Dermis microvascular lymphatic vessel endothelial cell (primary cell): ENCODE measurements at places on chromosomes 4 and X.

GRCh38 chr4:110042545-110043517 lies 130.1 kb downstream of the EGF start:
- DNase-seq, result no peak

GRCh38 chrX:117094149-117094548 lies 631.4 kb upstream of the CT83 start:
- no peak for DNase-seq

DNA sequence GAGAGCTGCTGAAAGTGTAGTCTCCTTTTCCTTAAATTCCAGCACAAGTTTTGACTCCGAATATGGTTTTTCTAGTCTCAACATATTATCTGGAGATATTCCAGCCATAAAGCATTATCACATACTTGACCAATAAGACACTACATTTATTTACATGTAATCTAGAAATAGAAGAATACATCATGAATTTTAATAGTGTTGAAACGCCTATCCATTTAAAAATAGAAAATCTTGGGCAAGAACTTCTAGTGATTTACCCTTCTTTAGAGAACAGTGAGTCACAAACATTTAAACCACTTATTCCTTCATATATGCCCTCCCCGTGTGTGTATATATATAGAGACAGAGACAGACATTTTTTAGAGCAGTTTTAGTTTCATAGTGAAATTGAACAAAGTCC lies 161.5 kb downstream of the SOWAHB start:
- no peak for DNase-seq

GRCh38 chr4:30269850-30270249 lies 450.3 kb upstream of the PCDH7 start:
- DNase-seq, result no peak

DNA sequence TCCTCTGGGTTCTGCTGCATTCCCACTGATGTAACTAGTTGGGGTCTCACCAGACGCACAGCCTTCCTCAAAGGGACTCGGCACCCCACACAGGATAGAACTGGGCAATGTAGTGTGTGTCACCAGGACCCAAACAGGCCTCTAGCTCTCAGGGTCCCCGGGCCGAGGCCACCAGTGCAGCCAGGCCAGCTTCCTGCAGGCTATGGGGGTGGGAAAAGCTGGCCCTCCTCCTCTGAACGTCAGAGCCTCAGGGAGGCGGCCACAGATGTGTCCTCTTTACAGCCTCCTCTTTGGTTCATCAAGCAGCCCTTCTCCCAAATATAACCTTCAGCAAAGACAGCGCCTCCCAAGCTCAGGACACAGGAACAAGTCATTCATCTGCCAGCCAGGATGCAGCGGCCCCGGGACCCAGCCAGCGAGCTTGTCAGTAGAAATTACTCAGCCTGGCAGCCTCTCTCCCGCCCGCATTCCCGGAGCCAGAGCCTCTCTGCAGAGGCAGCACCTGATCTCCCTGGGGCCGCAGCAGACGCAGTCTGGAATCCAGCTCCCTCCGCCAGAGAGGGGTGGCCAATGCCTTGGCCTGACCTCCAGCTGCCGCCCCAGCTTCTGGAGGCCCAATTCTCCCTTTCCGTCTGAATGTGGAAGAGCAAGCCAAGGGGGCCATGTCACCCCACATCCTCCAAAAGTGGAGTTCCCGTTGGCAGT lies 288.5 kb downstream of the FBXW7 start:
- DNase-seq, result peak; percentile 51

DNA sequence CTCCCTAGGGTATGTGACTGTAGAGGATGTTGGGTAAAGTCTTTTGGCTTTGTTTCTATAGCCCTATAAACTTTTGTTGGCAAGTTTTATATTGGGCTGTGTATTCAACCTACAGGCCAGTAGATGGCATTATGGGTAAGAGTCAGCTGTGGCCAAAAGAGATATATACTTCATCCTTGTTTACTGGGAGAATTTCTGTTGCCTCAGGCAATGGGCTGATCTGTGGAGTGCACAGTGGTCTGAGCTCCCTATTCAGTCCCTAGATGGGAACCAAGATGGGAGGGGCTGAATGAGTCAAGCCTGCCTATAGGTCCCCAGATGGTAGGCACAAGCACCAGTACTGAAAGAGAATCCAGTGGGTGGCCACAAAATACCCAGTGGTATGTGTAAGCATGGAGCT lies 580.6 kb downstream of the EPHA5 start:
- DNase-seq, result no peak

- DNase-seq, result no peak
Measured at GRCh38 chrX:33974676-33975075, 157.4 kb downstream of the FAM47A start.

DNA sequence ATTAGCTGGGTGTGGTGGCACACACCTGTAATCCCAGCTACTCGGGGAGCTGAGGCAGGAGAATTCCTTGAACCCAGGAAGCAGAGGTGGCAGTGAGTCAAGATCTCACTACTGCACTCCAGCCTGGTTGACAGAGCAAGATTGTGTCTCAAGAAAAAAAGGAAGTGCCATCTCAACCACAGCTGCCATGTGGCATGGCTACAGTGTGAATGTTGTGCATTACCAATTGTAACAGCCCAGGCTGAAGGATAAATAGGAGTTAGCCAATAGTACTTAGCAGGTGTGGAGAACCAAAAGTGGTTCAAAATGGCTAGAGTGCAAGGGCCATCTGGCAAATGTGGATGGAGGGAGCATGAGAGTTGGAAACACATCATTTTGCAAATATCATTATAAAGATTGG lies 28.9 kb downstream of the SLC25A5 start:
- DNase-seq, result no peak

DNA sequence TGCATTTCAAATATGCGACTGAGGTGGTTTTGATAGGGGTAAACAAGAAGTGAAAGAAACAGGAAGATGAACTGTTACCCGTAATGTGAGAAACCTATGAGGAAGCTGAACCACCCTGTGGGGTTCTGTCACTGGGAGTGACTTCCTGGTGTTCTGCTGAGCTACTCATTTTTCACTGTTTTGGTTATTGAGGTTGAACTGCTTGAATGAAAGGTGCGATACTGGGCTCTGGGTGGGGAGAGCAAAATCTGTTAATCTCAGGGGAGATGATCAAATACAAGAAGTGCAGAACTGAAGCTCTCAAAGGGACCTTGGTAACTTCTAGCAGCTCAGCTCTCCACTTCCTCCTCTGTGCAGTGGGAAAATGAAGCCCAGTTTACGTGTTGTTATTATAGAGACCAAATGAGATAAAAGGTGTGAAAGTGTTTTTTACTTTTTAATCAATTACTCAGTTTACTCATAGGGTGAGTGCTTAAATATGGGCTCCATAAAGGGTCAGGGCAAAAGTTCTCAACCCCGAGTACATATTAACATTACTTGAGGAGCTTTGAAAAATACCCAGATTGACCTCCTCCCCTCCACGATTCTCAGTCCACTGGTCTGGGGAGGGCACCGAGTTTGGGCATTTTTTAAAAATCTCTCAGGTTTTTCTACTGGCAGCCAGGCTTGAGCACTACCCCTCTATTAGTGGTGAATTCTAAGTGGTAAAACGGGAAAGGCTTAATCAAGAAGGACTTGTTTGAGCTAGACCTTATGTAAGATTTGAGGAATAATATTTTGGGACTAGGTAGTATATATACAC lies 66.7 kb downstream of the COQ2 start:
- no peak for DNase-seq

GRCh38 chr4:53579826-53580225 lies 11.5 kb downstream of the LNX1 start:
- no peak for DNase-seq

DNA sequence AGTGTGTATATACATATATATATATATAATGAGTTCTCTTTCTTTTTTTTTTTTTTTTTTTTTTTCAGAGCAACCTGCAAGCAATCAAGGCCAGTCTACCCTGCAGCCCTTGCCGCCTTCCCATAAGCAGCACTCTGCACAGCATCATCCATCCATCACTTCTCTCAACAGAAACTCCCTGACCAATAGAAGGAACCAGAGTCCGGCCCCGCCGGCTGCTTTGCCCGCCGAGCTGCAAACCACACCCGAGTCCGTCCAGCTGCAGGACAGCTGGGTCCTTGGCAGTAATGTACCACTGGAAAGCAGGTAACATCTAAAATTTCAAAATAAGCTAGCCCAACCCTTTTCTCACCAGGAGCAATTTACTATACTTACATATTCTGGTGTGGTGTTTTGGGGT lies 316.3 kb downstream of the DCTD start:
- DNase-seq, result no peak

GRCh38 chr4:63275491-63275890 lies 1133.8 kb downstream of the TECRL start:
- DNase-seq, result no peak

DNA sequence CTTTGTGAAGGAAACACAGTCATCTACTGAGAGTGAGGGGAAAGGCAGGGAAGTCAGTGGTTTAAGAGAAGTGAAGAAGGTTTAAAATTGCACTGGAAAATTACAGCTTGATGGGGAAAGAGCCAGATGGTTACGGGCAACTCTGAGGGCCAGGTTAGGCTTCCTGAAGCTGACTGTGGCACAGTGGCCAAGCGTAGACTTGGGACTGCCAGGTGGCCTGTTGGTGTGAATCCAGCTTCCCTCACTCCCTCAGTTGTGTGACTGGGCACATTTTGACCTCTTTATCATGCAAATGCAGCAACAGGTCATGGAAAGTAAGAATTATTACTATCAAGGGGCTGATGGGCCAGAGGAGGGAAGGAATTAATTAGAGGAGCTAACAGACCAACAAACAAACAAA lies 390.1 kb downstream of the UNC5C start:
- DNase-seq, result no peak

- DNase-seq, result no peak
Measured at GRCh38 chrX:151397741-151398070, 700 bp downstream of the VMA21 start.

DNA sequence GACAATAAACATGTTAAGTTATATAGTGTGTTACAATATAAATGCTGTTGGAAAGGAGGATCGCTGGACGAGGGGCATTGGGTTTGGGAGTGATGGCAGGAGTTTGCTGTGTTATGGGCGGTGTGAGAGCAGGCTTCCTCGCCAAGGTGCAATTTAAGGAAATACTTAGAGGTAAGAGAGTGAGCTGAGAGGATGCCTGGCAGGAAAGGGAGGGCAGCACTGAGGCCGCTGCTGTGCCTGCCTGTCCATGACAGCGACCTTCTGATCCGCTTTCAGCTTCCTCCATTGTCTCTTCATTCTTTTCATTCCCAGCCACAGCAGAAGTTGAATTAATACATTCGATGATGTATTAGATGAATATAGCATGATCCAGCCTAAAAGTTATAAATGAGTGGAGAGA lies 41.2 kb upstream of the TBC1D14 start:
- DNase-seq, result no peak

- DNase-seq, result no peak
Measured at GRCh38 chrX:40474205-40474626, 106.6 kb upstream of the ATP6AP2 start.

GRCh38 chr4:154577324-154577723 lies 13.2 kb downstream of the FGA start:
- DNase-seq, result no peak

GRCh38 chrX:41526925-41527324 lies 79.8 kb downstream of the NYX start:
- peak; percentile 8 for DNase-seq

DNA sequence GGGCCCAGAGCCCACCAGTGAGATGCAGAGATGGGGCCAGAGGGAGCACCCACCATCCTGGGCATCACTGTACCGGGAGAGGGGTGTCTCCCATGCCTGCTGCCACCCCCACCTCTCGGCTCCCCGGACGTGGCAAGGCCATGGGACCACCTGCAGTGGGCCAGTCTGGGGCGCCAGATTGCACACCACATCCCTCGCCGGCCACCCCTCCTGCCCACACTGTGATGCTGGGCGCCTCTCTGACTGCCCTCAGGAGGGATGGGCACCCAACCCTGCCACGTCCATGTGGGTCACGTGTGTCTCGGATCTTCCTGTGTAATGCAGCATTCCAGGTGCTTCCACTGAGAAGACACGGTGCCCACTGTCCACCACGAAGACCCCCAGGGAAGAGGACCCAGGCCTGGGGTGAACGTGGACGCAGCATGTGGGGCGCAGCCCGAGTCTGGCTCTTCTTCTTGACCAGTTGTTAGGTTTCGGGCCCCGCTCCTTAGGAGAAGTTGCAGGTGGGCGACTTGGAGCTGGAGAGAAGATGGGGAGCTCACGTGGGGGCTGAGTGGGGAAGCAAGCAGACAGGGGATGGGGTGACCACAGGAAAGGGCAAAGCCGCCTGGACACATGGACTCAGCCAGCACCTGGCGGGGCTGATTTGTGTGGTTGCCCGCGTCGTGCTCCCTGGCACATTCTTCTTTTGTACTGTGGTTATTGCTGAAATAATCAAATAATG lies 47.7 kb downstream of the ZFYVE28 start:
- no peak for DNase-seq

DNA sequence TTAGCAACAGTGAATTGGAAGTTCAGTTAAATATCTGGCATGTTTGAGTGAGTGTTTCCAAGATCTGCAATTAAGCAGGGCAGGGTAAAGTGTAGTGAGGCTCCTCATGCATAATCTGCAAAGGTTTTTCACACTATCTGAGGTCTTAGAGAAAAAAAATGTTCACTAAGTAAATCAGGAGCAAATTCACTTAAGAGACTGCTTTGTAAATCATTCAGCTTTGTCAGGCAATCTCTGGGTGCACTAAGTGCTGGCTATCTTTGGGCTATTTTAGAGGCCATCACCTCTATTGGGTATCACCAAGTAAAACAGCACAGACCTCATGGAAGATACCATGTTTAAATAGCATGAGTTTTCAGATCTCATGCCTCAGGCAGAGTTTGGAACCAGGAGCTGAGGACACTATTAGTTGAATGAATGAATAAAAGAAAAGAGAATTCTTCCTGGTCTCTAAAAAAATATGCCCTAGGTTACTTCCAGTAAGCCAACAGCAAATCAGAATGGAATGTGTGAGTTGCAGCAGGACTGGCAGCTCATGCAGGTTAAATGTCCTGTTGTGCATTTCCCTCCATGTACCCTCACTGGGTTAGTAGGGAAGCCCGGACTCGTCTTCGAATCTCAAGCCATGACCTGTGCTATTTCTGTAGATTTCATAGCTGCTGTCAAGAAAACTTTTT lies 195.3 kb downstream of the KCNIP4 start:
- DNase-seq, result no peak
